ENCODE measurements at places on chromosomes 1 and 21.

GRCh38 chr1:59879574-59879973 lies 47.0 kb downstream of the CYP2J2 start:
- H3K4me3 ChIP-seq = no peak overlapping the region
- no peak overlapping the region for H3K27ac ChIP-seq
- no peak for DNase-seq

DNA sequence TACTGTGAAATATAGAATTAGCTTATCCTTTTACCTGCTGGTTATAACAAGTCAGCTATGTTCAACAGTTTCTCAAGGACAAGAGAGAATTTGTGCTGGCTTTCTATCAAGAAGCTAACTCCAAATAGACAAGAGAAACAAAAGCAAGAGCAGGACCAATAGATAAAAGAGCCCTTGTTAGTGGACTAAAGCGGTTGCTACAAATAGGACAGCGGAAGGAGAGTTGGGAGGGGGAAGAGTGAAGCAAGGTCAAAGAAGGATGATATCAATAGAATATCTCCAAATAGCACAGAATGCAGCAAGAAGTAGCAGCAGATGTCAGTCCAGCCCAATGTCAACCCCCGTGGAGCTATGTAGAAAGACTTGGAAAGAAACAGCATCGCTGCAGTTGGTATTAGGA lies 53.0 kb upstream of the AKT3 start:
- no peak for DNase-seq
- peaks cover 4% of the 10 kb centered on the region for H3K27me3 ChIP-seq
- no peak overlapping the region for H3K4me3 ChIP-seq

- H3K4me3 ChIP-seq = no peak overlapping the region
- no peak for DNase-seq
- H3K36me3 ChIP-seq = no peaks in the 10 kb centered on the region
- H3K27me3 ChIP-seq = no peaks in the 10 kb centered on the region
- no peak overlapping the region for H3K27ac ChIP-seq
These were observed 124.9 kb downstream of the KCNK1 start for GRCh38 chr1:233738850-233739249.

DNA sequence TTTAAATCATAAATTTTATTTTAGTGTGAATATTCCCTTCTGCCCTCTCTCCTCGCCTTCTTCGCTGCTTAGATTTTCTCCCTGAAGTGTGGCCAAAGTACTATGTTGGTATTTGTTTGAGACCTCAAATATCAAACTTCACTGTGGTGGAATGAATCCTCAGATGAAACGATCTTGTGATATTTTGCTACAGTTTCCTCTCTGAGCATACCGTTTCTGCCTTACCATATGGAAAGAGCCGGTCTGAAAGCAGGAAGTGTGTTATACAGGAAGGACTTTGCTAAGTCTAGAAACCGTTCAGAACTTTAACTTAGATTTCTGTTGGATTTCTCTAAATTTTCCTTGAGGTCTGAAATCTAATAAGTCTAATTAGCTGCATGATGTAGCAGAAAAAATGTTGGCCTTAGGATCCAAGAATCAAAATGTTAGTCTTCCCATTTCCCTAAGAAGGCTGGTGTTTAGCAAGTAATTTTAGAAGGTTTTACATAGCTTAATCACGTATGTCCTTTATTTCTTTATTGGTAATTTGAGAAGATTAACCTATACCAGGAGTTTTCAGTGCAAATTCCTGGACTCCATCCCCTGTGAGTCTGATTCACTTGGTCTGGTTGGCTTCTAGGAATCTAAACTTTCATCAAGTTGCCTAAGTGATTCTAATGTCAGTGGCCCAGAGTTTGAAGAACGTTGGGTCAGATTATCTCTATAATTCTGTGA lies 30.7 kb downstream of the SDCCAG8 start:
- H3K27ac ChIP-seq = peak overlapping the region; percentile 38
- H3K4me1 ChIP-seq = peaks cover 5% of the 10 kb centered on the region
- no peaks in the 10 kb centered on the region for H3K27me3 ChIP-seq

- no peak overlapping the region for H3K27ac ChIP-seq
- H3K4me3 ChIP-seq = no peak overlapping the region
- H3K27me3 ChIP-seq = no peaks in the 10 kb centered on the region
- H3K36me3 ChIP-seq = no peaks in the 10 kb centered on the region
These were observed 176.5 kb upstream of the HOOK1 start for GRCh38 chr1:59638231-59638711.

DNA sequence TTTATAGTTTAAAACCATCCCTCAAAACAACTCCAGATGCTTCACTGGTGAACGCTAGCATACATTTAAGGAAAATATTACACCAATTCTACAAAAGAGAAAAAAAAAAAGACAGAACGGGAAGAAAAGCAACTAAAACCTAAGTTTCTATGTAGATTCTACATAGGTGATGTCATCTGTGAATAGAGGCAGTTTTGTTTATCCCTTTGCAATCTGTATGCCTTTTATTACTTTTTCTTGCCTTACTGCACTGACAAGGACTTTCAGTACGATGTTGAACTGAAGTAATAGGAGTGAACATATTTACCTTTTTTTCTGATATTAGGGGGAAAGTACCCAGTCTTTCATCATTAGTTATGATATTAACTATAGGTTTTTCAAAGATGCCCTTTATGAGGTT lies 101.7 kb upstream of the HAO2 start:
- no peak overlapping the region for H3K27ac ChIP-seq
- no peaks in the 10 kb centered on the region for H3K4me1 ChIP-seq
- no peak for DNase-seq
- H3K4me3 ChIP-seq = no peak overlapping the region
- no peaks in the 10 kb centered on the region for H3K27me3 ChIP-seq

DNA sequence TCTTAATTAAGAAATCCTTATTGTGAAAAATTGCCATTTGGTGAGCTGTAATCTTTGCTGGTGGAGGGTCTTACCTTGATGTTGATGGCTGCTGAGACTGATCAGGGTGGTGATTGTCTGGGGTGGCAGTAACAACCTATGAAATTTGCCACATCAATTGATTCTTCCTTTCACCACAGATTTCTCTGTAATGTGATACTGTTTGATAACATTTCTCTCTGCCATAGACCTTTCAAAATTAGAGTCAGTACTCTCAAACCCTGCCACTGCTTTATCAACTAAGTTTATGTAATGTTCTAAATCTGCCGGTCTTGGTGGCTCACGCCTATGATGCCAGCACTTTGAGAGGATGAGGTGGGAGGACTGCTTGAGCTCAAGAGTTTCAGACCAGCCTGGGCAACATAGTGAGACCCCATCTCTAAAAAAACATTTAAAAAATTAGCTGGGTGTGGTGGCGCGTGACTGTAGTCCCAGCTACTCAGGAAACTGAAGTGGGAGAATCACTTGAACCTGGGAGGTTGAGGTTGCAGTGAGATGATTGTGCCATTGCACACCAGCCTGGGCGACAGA lies 5.0 kb downstream of the KPNA6 start:
- no peak overlapping the region for H3K27ac ChIP-seq
- peaks cover 59% of the 10 kb centered on the region for H3K4me1 ChIP-seq
- no peaks in the 10 kb centered on the region for H3K27me3 ChIP-seq
- no peak overlapping the region for H3K4me3 ChIP-seq

GRCh38 chr1:109815809-109816174 lies 52.1 kb upstream of the EPS8L3 start:
- no peak overlapping the region for H3K27ac ChIP-seq
- no peak overlapping the region for H3K4me3 ChIP-seq
- H3K27me3 ChIP-seq = no peaks in the 10 kb centered on the region

GRCh38 chr1:229913489-229913888 lies 153.5 kb upstream of the GALNT2 start:
- no peak for DNase-seq
- no peaks in the 10 kb centered on the region for H3K27me3 ChIP-seq
- H3K27ac ChIP-seq = no peak overlapping the region
- no peaks in the 10 kb centered on the region for H3K4me1 ChIP-seq
- no peak overlapping the region for H3K4me3 ChIP-seq
